Hematopoietic multipotent progenitor cell (in vitro differentiated cells): ENCODE measurements at places on chromosomes 2 and 18. TPM values are rescaled to one million over a fixed set of nuclear protein-coding genes. Genes with fewer than 3 reads are reported as not detected.

Gene DLX1
- total RNA-seq, result not detected

Gene SMYD1
- total RNA-seq, result not detected

Gene MSH2
- 20.2 TPM for total RNA-seq

Gene CNDP1
- total RNA-seq, result not detected

Gene CD8B2
- under 0.01 TPM for total RNA-seq

Gene RNF125
- total RNA-seq, result 8.9 TPM

Gene SLC4A3
- total RNA-seq, result under 0.01 TPM

Gene CNTNAP5
- 0.27 TPM for total RNA-seq

Gene FKBP1B
- total RNA-seq, result 3.5 TPM

Gene UGT1A3
- not detected for total RNA-seq

Gene SERPINB13
- not detected for total RNA-seq

Gene CACNB4
- 0.54 TPM for total RNA-seq

Gene NTSR2
- not detected for total RNA-seq

DNA sequence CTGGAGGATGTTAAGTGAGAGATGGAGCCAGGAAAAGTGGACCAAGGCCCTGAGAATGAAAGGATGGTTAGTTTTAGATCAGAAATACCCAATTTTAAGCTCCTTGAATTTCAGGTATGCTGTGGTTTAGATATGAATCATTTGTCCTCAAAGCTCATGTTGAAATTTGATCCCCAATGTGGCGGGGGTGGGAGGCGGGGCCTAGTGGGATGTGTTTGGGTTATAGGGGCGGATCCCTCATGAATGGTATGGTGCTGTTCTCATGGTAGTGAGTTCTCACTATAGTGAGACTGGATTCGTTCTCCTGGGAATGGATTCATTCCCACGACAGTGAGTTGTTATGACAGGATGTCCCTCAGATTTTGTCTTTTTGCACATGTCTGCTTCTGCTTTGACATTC is 11.4 kb downstream of the MYO5B start:
- DNase-seq, result no peak

DNA sequence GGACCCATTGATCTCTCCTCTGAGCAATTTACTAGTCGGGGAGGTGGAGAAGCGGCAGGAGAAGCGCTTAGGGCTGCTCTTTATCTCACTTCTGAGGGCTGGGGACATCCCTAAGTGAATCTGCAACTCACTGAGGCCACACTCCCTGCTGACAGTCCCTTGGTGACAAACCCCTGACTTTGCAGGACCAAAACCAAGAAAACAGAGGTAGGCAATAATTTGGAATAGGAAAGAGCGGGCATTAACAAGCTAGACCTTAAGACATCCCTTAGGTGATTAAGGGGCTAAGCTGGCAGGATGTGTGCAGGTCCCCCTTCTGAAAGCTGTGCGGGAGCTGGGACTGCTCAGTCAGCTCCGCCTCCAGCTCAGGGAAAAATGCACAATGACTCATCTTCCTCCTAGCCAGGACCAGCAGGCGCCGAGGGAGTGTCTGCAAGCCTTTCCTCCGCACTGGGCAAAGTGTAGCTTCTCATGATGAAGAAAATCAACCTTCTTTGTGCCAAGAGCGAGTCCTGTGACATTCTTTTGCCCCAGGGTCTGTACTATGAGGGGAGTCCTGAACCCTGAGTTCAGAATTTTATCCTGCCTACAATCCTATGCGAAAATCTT is 63.3 kb downstream of the BOD1L2 start:
- DNase-seq, result peak; percentile 2

DNA sequence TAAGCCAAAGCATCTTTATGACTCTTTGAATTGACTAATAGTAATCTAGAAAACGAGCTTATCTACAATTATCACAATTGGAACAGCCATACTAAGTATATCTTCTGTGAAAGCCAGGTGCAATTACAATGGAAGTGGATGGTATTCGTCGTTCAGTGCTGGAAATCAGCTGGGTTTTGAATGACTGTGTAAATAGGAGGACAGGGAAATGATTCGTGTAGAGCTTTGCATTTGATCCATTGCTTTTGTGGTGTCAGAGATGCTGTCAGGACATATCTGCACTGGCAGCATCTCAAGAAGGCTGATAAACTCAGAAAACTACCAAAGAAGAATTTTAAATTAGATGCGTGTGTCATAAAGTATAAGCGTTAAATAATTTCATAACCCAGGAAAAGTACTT is 187.1 kb downstream of the ZNF407 start:
- no peak for DNase-seq

- no peak for DNase-seq
These were observed 117.8 kb upstream of the DCC start for GRCh38 chr18:52222211-52222610.

DNA sequence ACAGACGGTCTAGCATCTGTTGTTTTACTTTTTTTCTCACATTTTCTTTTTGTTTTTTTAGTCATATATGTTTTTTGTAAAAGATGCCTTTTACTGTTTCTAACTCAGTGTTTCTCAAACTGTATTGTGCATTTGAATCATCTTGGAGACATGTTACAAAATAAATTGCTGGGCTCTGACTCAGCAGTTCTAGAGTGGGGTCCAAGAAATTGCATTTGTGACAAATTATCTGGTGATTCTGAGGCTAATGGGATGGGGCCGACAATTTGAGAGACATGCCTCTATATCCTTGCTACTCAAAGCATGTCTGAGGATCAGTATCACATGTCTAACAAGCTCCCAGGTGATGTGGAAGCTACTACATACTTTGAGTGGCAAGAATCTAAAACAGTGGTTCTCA is 478.8 kb downstream of the PLCL1 start:
- no peak for DNase-seq

DNA sequence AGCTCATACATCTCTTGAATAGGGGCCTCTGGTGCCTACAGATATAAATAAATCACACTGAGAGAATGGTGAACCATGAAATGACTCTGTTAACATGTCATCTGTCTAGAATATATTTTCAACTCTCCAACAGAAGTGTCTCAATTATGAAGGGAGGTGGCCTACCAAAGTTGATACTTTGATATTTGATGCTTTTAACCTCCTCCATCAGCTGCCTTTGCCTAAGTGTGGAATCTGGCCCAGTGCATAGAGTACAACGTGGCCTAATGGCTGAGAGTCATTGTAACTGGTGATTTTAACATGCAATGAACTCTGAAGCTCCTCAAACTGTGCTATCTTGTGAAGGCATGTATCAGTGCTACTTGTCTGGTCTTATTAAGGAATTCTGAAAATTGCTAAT is 93.4 kb downstream of the MYO3B start:
- no peak for DNase-seq

DNA sequence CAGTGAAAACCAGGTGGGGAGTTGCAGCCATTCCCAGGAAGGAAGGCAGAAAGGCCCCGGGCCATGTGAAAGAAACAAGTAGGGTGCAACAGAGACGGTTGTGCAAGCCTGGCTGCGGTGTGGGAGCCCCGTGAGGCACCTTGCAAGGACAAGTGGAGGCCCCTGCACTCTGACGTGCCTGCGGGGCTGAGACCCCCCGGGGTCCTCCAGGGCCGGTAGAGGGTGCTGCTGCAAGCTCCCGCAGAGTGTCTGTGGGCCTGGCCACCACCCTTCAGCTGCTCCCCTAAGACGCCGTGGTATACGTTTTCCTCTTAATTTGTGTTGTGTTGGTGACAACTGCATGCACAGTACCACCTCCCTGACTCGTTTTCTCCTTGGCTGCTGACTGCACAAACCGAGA is 27.4 kb upstream of the MC5R start:
- DNase-seq, result no peak

DNA sequence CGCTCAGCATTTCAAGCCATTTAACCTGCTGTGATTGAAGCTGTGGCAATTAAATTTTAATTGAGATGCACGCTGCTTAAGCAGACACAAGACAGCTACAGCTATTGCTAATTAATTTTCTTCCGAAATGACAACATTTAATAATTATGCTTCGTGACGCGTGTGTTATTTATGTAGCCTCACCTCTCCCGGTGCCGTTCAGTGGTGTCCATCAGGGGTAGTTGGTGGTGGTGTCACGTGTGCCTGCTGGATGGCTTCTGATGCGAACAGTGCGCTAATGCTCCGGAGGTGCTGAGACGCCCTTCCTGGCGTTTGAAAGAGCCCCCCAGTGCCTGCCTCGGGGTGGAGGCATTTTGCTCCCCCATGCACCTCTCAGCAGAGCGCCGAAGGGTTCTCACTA is 39.5 kb downstream of the GLI2 start:
- no peak for DNase-seq

GRCh38 chr2:219542931-219543595 is 546 bp downstream of the CHPF start:
- DNase-seq, result no peak

GRCh38 chr18:61738488-61738887 is 154.3 kb downstream of the RNF152 start:
- DNase-seq, result peak; percentile 5

GRCh38 chr2:196249171-196249570 is 77.8 kb upstream of the STK17B start:
- no peak for DNase-seq

- no peak for DNase-seq
These were observed 174.1 kb downstream of the DDX1 start for GRCh38 chr2:15765686-15766302.

GRCh38 chr2:204479557-204479956 is 65.7 kb upstream of the PARD3B start:
- DNase-seq, result no peak

DNA sequence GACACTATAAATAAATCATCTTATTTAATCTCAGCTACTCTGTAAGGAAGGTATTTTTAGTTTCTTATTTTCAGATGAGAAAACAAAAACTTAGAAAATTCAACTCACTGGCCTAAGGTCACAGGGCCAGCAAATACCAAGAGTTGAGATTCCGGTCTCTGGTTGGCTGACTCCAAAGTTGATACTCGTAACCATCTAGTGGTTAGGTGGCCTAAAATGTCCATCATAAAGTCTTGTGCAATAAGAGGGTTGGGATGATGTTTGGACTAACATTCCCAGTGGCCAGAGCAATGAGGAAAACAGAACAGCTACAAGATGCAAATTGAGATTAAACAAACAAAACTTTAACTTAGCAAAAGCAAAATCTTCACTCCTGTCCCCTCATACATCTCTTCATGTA is 360.3 kb downstream of the FIGN start:
- no peak for DNase-seq

GRCh38 chr2:6968319-6969100 is 51.3 kb downstream of the RNF144A start:
- no peak for DNase-seq

DNA sequence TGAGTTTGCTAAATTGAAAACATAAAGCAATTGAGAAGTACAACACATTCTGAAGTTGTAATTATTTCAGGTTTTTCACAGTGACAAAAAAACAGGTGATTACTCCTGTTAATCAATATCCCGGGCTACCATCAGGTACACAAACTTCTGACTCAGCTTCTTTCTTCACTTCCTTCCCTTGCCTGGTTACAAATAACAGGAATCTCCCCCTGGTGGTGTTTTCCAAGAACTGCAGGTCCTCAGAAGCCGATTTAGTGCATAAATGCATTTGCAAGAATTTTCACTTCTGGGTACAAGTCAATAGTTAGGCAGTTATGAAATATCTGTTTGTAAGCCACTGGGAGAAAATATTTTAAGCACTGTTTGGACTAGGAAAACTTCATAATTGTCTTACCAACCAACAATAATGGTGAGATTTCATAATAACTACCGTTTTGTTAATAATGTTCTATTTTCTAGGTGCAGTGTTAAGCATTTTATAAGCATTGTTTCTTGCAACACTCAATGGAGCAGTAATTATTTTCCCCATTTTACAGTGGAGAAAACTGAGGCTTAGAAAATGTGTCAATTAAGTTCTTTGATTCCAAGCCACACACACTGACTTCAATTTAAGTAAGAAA is 12.4 kb upstream of the GMCL1 start:
- peak; percentile 52 for DNase-seq

GRCh38 chr18:26656944-26657536 is 108.7 kb upstream of the KCTD1 start:
- peak; percentile 55 for DNase-seq

DNA sequence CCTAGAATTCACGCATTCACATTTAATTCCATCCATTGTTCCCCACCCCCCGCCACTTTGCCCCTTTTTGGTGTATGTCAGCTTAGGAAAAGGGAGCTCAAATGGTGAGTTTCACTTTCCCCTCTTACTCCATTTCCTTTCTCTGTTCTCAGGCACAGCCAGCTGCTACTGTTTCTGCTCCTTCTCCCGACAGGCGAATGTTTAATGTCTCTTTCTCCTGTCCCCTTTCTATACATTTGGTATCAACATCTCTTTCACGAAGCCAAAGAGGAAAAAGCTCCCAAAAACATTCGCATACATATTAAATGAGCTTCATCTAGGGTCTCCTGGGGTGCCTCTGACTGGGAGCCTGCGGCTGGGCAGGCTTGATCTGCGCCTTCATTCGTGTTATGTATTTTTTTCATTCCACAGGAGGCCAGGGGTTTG is 124.2 kb upstream of the SATB2 start:
- DNase-seq, result no peak

DNA sequence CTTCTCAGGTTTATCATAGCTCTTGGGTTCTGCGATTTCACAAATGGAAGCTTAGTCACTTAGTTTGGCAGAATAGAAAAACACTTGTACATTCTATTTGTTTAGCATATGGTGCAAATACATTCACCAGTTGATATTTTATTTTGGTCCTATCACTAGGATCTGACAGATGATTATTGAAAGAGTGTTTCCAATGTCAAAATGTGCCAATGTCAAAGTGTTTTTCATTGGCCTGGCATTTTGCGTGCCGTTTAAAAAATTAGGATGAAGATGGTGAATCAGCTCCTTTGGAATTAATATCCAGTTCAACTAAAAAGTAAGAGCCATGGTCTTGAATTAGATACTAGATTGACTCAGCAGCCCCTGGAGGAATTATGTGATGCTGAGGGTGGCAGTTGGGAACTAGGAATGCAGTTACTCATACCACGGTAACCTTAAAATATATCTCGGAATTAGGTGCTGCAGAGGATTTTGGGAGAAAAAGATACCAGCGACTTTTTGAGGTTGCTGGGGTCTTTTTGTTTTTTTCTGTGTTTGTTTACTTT is 87.0 kb downstream of the SPHKAP start:
- no peak for DNase-seq

- DNase-seq, result peak; percentile 3
These were observed 307.2 kb upstream of the MMADHC start for GRCh38 chr2:149894760-149895159.

DNA sequence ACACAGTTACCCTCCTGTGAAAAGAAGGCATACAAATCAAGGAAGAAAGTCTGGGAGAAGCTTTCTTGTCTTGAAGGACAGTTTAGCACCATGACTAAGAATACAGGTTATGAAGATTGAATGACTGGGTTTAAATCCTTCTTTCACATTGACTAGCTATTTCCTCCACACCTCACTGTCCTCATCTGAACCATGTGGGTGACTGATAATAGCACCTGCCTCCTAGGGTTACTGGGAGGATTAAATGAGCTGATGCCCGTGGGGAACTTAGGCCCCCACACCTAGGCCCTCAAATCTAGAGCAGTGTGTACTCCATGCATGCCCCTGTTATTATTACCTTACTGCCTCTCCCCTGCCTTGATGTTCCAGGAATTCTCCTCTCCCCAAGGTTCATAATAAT is 202.9 kb downstream of the FBXO15 start:
- no peak for DNase-seq

- DNase-seq, result no peak
These were observed 10.7 kb upstream of the MRO start for GRCh38 chr18:50830544-50830943.
